CD4-positive, alpha-beta T cell (primary cell): ENCODE measurements at places on chromosomes 1 and 21.

DNA sequence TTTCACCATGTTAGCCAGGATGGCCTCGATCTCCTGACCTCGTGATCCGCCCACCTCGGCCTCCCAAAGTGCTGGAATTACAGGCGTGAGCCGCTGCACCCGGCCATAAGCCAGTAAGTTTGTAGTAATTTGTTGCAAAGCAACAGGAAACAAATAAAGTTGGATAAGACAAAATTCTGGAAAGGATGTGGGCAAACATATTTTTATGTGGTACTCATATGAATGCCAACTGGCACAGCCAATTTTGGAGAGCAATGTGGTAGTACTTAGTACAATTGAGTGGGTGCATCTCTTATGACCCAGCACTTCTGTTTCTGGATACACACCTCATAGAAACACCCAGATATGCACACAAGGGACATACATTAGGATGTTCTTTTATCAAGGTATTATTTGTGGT, 8.4 kb upstream of the IL12RB2 start:
- H3K36me3 ChIP-seq = no peaks in the 10 kb centered on the region
- no peaks in the 10 kb centered on the region for H3K27me3 ChIP-seq
- no peak for DNase-seq
- H3K27ac ChIP-seq = no peak overlapping the region
- H3K4me1 ChIP-seq = peaks cover 3% of the 10 kb centered on the region
- H3K4me3 ChIP-seq = no peak overlapping the region

DNA sequence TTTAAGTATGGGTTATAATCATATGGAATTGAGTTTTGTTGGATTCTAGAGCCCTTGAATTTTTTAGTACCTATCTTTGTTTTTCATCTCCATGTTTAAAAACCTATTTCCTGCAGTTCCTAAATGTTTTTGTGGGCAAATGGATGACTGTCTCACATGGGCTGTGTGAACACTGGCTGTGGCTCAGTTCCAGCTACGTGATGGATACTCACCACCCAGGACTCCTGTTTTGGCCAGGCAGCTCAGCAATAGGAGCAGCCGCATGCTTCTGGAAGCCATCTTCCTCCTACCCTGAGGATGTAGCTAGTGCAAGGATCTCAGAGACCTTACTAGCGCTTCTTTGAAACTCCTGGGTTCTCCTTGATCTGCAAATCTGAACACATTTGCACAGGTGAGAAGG, 2.8 kb downstream of the REG4 start:
- H3K27me3 ChIP-seq = peaks cover 20% of the 10 kb centered on the region
- no peaks in the 10 kb centered on the region for H3K4me1 ChIP-seq
- no peaks in the 10 kb centered on the region for H3K36me3 ChIP-seq
- DNase-seq = no peak
- H3K4me3 ChIP-seq = no peak overlapping the region

- no peak overlapping the region for H3K27ac ChIP-seq
- peaks cover 11% of the 10 kb centered on the region for H3K4me1 ChIP-seq
- H3K27me3 ChIP-seq = no peaks in the 10 kb centered on the region
- no peak for DNase-seq
- no peak overlapping the region for H3K4me3 ChIP-seq
These were observed 27.3 kb downstream of the F11R start for GRCh38 chr1:160993544-160994193.

DNA sequence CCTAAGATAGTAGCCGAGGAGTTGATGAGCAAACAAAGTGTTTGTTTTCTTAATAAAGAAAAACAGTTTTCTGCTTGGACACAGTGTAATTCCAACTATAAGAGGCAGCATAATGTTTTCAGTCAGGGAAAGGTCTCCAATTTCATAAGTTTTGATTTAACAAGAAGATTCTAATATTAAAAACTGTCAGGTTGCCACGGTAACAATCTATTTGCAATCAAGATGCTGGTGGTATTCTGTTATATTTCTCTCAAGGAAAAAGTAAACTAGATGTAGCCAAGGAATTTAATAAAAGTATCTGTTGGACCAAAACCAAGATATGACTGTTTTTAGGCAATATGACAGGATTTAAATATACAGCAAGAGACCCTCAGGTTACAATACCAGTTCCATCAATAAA, 211.7 kb downstream of the SMYD3 start:
- H3K4me1 ChIP-seq = no peaks in the 10 kb centered on the region
- no peaks in the 10 kb centered on the region for H3K36me3 ChIP-seq
- no peaks in the 10 kb centered on the region for H3K27me3 ChIP-seq

DNA sequence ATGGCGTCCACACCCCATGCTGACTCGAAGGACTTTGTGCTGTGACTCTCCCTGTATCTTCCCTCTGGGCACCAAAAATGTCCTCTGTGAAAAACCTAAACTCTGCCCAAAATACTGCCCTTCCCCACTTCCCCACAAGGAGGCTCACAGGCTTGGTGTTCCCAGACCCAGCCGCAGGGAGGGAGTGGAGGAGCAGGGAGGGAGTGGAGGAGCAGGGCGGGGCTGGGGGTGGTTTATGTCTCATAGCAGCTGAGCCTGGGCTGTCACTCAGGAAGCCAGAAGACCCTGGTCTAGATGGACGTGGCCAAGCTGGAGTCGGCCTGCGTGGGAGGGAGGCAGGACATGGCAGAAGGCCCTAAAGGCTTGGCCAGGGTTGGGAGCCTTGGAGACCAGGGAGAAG, 461.7 kb downstream of the PTPRU start:
- peaks cover 9% of the 10 kb centered on the region for H3K27me3 ChIP-seq
- no peak for DNase-seq
- no peaks in the 10 kb centered on the region for H3K4me1 ChIP-seq
- H3K27ac ChIP-seq = no peak overlapping the region
- no peaks in the 10 kb centered on the region for H3K36me3 ChIP-seq
